GM04504 (cell line): ENCODE measurements at places on chromosomes 5 and 9.

DNA sequence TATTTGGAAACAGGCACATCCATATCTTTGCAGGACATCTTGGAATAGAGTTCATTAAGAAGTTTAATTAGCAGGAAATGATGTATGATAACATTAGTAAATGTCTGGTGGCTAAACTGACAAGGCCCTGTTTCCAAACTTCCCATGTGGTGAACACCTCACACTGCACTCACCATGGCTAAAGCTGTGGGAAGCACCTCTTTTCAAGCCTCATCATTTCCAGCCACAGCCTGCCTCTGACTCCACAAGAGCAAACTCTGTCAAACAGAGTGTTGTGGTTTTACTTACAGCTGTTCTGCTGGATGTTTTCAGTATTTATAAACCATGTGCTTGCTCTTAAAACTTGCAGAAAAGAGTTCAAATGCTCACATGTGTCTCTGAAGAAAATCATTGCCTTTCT lies 14.9 kb upstream of the NDUFB6 start:
- DNase-seq, result no peak

- peak; percentile 66 for DNase-seq
Observed at GRCh38 chr9:21813575-21814473, 11.4 kb downstream of the MTAP start.

GRCh38 chr9:87195306-87195705 lies 248.0 kb upstream of the GAS1 start:
- DNase-seq, result no peak

GRCh38 chr5:43530648-43531047 lies 15.7 kb upstream of the C5orf34 start:
- DNase-seq, result no peak

GRCh38 chr9:75087289-75087823 lies 599 bp downstream of the NMRK1 start:
- no peak for DNase-seq

DNA sequence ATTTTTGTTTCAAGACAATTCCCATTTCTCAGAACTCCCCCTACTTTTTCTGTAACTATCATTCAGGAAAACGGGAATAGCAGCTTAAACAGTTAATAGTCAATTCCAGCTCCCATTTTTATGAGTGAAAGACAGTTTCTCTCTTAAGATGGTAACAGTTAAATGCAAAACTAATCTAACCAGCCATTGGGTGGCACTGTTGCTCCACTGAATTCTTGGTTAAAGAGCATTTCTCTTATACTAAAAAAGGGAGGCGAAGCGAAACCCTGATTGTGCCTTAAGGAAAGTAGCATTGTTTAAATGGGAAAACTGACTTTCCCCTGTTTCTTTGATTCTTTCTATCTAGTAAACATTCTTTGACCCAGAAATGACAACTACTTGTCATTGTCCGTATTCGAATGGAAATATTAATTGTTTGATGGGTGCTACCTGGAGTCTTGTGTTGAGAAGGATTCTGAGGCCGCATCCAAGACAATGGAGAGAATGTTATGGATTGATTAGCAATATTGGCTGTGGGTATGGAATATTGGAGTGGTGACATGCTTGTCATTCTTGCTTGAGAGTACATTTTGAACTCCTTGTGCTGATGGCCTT lies 507.8 kb downstream of the MAT2B start:
- peak; percentile 5 for DNase-seq

GRCh38 chr5:180862645-180863044 lies 1.6 kb upstream of the ZFP62 start:
- no peak for DNase-seq

DNA sequence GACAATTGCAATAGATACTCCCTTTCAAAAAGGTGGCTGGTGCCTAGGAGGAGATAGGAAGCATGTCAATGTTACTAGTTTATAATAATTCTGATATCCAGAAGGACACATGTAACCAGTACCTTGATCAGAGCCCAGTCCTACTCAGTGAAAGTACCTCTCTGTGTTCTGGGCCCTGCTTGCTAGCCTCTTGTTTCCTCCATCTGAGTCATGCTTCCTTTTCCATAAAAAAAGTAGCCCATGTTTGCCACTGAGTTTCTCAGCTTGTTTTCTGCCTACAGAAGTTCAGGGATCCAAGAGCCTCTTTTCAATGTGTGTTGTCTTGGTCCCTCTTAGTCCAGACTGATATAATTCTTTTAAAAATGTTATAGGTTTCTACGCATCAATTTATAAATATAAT lies 149.0 kb downstream of the SSBP2 start:
- DNase-seq, result no peak

DNA sequence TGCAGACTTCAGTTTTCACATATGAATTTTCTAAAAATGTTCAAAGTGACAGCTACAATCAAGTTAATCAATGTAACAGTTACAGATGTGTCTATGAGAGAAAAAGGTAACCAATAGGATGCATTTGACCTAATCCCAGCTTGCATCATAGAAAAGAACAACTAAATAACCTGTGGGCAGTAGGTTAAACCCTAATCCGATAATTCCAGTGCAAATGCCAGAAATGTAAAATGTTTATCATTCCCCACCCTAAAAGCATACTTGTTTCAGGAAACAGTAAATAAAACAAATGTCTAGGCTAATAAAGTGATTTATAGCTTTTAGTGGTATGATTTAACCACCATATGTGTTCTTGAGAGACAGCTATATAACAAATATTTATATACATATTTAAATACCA lies 592.6 kb downstream of the PRELID2 start:
- no peak for DNase-seq

GRCh38 chr5:117255211-117256027 lies 680.8 kb upstream of the SEMA6A start:
- DNase-seq, result no peak

DNA sequence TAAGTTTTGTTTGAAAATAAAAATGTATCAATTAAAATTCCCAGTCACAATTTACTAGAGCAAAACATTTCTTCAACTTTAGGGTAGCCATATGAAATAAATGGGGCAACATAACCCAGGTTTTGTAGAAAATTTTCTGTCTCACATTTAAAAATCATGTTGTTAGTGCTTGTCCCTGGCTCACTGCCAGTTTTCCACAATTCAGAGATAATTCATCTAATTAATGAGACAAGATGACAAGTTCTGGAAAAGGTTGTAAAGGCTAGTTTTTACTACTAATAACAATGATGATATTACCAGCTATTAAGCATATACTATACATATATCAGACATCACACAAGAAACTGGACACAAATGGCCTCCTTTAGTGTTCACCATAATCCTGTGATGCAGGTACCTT lies 45.9 kb downstream of the MEGF9 start:
- no peak for DNase-seq

DNA sequence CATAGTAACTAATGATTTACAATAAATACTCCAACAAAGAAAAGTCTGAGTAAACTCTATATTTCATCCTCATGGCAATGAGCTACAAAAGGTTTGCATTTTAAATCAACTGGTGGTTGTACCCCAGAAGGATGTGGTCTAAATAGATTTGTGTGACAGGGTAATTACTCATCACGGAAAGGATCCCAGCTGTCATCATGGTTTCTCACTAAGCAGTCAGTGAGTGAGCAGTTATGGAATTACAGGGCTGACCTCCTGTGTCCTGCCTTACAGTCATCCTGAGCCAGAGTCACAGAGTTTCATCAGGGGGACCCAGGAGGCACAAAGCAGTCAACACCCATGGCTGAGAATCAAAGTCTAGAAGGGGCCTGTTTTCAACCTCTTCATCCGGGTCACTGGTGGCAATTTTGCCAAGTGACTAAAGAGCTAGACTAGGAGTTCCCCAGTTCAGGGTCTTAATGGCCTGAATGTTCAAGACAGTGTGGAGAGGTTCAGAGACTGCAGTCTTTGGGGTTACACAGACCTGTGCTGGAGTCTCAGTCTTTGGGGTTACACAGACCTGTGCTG lies 210.7 kb upstream of the SLC24A2 start:
- peak; percentile 55 for DNase-seq

DNA sequence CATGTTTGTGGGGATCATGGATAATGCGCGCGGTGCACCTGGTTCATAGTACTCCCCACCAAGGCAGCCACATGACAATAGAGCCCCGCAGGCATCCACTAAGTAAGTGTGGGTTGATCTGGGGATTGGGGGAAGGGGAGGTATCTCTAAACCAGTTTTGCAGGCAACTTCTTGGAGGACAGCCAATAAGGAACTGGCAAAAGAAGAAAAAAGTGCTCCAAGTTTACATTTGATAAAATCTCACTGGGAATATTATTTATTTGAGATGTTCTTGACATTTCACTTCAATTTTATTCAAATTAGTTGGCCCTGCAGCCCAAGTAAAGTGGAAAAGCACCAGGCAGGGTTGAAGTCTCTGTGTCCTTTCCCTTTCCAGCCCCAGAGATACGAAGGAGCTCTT lies 8.5 kb downstream of the FBP1 start:
- no peak for DNase-seq

DNA sequence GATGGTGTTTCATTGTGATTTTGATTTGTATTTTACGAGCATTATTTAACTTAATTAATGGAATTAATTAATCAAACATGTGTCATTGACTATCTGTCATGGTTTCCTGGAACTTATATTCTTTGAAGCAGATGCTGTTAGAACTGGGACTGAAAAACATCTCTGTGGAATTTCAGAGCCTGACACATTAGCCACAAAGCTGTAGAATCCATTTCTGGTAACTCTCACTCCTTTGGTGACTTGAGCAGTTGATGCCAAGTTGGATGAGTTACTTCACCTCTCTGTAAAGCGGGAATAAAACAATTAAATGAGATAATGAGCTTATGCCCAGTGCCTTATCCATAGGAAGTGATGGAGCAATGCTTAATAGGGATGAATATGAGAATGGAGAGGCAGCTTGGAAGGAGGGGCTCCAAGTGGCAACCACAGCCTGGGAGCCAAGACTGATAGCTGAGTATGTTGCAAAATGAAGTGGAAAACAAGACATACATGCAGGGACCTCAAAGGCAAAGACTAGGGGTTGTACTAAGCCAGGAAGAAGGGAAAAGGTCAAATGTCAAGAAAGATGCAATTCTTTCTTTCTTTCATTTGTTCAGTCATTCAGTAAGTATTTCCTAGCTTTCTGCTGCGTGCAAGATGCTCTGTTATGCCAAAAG lies 23.1 kb upstream of the ADRA1B start:
- DNase-seq, result no peak

DNA sequence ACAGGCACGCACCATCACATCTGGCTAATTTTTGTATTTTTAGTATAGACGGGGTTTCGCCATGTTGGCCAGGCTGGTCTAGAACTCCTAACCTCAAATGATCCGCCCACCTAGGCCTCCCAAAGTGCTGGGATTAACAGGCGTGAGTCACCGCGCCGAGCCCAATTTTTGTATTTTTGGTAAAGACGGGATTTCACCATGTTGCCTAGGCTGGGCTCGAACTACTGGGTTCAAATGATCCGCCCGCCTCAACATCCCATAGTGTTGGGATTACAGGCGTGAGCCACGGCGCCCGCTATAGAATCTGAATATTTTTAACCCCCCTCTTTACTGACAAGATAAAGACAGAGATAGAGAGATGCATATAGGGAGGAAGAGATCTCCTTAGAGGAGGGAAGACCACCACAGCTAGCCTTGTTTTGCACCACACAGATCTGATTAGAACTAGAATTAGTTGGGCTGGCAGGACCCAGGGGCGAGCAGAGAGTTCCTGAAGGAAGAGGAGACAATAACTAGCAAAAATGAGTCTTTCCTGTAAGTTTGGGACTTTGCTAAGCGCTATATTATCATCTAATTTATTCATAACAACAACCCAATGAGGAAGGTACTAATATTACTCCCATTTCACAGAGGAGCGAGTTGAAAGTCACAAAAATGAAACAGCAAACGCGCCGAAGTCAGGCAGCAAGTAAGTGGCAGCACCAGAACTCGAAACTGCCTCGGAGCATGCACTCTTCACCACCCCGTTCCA lies 1.5 kb upstream of the ANKHD1 start:
- DNase-seq, result no peak

DNA sequence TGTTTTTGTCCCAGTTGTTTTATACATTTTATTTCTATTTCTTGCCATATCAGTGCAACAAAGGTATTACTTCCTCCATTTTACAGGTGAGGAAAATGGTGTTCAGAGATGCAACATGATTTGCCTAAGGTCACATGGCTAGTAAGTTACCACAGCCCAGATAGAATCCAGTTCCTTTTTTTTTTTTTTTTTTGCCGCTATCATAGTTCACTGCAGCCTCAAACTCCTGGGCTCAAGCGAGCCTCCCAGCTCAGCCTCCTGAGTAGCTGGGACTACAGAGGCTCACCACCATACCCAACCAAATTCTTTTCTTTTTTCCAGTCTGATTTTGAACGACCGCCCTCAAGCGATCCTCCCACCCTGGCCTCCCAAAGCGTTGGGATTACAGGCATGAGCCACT lies 480 bp upstream of the CCDC69 start:
- no peak for DNase-seq

DNA sequence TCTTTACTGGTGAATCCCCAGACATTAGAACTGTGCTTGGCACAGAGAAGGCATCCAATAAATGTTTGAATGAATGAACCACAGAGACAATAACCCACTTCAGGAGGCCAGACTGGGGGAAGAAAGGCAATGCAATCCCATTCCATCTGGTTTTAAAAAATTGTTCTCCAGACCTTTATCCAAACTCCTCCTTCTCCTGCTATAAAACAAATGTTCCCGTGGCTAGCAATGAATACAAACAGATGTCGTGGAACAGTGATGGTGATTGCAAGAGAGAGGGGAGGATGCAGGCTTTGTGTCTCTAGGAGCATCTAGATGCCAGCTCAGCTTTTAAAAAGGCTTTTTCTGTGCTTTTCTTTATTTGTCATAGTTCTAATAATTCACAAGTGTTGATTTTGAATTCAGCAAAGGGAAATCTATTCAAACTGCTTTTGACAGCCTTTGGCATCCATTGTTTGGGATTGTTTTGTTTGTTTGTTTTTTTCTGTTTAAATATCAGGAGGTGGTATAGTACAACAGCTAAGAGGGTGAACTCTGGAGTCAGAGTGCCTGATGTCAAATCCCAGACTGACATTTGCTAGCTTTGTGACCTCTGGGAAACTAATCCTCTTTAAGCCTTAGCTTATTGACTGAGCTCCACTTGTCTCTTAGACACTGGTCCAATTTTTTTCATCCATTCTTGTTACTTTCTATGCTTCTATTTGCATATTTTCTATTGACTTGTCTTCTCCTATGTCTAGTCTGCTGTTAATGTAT lies 59.1 kb downstream of the TNFSF15 start:
- DNase-seq, result peak; percentile 82

GRCh38 chr9:34993502-34994259 lies 4.1 kb downstream of the DNAJB5 start:
- no peak for DNase-seq

DNA sequence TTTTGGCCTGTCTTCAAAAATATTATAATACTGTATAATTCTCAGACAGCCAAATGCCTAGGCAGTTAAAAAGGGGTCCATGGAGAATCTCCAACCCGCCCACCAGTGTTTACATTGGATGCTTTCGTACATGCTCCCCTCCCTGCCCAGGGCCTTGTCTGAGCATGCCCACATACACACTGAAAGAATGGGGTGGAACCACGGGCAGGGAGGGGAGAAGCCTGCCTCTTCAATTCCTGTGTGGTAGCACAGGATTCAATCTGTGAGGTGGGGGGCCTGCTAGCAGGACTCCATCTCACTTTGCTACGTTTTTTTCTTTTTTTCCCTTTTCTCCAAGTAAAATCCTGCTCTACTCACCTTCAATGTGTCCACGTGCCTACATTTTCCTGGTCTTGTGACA lies 314.7 kb upstream of the GRAMD2B start:
- no peak for DNase-seq
